Cardiac fibroblast (primary cell): ENCODE measurements at places on chromosomes 4 and X.

DNA sequence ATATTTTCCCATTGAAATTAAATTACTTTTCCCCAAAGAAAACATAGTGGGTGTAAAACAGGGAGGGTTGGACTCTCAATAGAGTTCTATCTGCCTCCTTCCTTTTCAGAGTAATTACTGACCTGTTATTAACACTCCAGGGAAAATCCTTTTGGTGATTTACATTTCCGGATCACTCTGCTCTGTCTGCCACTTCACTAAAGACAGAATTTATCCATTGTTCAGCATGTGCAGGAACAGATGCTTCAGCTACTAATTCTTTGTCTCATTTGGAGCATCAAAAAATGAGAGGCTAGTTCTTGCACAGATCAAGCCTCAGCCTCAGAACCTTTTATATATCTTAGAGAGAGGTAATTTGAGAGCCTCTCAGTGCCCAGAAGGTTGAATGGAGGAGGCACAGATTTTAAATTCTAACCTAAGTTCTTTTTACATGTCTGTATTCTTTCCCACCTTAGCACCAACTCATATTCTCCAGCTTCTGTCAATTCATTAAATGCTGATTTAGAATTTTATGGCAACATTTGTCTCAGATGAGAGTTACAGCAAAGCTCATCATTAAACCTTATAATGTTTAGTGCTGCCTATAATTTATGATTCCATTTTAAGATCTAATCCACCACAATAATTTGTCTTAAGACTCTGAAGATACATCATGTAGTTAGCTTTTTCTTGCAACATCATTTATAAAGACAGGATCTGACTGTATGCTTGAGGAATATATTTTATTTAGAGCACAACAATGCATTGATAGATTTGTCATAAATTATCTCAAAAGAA, 1494.4 kb downstream of the STIM2 start:
- DNase-seq = no peak

GRCh38 chr4:36177946-36178345, 66.4 kb downstream of the ARAP2 start:
- no peak for DNase-seq

DNA sequence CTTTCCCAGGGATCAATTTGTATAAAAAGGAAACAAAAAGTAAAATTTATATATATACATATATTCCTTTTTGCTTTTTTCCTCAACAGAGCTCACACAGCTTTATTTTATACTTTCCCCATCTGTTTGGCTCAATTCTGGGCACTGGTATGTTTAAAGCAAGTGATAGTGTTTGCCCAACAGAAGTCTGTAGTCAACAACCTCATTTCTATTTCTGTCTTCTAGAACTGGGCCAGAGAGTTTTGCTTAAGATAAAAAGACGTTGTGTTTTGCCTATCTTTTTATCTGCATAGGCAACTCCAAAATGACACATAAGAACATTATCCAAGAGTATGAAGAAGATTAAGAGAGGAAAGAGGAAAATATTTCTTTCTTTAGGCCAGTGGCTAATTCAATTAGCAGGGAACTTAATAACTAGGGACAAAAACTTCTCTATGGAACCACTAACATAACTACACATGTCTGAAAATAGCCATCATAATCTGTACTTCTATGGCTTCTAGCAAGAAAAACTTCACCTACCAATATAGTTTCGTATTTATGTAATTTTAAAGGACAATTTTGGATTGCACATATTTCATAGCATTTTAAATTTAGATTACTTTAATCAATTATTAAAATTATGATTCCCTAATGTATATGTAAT, 1300.5 kb downstream of the ARAP2 start:
- no peak for DNase-seq

DNA sequence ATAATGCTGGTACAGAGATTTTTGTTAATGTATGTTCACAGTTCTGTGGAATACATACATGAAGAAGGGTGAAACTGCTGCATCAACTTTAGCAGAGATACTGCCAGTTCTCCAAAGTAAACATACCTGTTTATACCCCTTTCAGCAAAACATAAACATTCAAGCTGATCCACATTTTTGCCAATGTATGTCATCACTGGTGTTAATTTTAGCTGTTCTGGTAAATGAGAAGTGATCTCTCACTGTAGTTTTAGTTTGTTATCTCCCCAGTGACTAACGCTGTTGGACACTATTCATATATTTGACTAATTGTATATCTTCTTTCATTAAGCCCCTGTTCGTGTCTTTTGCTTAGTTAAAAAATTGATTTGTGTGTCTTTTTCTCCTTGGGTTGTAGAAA, 82.0 kb downstream of the HAUS3 start:
- no peak for DNase-seq

DNA sequence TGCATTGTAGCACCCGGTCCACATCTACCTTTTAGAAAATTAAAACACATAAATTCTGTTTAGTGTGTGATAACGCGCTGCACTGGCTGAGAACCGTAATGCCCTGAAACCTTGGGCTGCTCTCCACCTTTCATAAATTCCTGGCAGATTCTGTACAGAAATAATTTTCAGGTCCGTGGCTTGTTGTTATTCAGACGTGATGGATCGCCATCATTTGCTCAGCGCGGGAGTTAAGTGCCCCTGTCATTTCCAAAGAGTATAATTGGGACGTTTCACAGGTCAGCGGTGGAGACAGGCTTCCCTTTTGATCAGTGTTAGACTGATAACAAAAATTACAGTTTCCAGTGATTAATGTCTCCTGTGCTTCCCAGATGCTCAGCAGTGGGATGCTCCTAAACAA, 16.5 kb downstream of the UVSSA start:
- DNase-seq = no peak

- DNase-seq = peak; percentile 83
Observed at GRCh38 chrX:134868771-134869495, 121.9 kb upstream of the SMIM10 start.

- DNase-seq = no peak
Observed at GRCh38 chrX:56343664-56344063, 111.5 kb downstream of the KLF8 start.
